Posterior vena cava (tissue), 2 donors: ENCODE measurements at places on chromosomes 7 and 10. TPM values are rescaled to one million over a fixed set of nuclear protein-coding genes. Genes with fewer than 3 reads are reported as not detected.

GRCh38 chr10:113047963-113048781 is 98.1 kb downstream of the TCF7L2 start:
- DNase-seq = no peak

GRCh38 chr10:99630433-99630832 is 10.2 kb upstream of the SLC25A28 start:
- no peak for DNase-seq

DNA sequence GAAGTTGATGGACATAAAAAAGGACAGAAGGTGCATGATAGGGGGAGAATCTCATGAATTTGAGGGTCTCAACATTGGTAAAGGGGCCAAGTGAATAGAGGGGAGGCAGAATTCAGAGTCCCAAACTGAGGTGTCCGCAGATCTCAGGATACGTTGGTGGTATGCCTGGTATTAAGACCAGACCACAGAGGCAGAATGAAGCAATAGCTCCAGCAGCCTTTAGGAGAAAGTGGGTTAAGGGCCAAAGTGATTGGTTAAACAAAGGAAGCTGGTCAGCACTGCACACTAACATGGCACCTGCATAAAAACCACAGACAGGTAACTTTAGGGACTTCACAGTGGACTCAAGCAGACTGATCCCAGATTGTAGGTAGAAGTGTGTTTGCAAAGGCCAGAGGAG is 37.5 kb downstream of the MEST start:
- no peak for DNase-seq

GRCh38 chr7:1961701-1962276 is 271.0 kb downstream of the MAD1L1 start:
- DNase-seq = no peak

DNA sequence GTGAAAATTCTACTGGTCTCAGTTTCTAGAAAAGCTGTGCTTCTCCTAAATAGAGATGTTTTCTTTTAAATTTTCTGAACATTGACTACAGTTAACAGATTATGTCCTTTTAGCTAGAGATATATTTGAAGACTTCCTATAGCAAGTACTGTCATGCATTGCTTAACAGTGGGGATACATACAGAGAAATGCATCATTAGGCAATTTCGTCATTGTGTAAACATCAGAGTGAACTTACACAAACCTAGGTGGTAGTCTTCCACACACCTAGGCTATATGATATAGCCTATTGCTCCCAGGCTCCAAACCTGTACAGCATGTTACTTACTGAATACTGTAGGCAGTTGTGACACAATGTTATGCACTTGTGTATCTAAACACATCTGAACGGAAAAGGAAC is 28.5 kb downstream of the PIK3CG start:
- no peak for DNase-seq

DNA sequence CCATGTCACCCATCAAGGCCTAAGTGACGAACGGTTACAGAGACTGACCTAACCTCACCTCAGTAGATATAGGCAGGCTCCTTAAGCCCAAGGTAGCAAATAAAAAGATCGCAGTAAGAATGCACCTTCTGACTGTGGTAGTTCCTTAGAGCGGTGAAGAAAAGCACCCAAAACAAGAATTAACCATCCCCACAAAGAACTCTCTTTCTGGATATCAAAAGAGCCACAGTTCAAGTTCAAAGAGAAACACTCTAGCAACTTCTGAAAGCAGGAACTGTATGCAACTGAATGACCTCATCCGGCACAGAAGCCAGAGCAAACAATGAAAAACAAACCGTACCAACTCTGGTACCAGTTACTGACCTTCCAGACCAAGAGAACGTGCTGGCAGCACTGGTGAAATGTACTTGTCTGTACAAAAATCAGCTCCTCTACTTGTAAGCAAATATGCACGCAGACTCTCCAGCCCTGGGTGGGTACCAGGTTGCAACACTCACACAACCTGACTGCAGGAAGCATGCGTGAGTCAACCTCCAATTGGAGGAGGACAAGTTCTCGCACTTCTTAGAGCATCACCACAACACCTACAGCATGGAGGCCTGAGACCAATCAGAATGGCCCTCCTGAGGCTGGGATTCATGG is 202.7 kb downstream of the FAM107B start:
- no peak for DNase-seq

ZNF503 gene
- 27.9 TPM for total RNA-seq

DNA sequence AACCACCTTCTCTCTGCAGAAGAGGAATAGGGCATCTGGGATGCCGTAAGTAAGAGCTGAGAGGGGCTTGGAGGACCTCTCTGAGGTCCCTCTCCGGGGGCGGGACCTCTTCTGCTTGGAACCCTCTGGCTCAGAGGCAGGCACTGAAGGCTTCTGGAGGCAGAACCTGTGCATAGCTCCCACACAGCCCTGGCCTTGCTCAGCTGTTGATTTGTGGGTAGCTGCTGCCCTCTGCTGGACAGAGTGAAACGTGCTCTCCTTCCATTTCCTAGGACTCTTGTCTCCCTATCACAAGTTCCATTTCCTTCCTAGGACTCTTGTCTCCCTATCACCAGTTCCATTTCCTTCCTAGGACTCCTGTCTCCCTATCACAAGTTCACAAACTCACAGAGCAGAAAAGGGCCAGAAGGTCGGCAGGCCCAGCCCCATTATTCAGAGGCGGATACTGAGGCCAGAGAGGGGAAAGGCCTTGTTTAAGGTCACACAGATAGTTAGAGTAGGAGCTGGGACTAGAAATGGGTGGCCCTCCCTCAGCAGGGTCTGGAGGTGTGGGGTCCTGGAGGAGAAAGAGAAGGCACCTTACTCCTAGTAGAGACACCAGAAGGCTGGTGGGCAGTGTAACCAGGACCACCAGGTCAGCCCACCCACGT is 30.3 kb upstream of the GARS1 start:
- DNase-seq = peak; percentile 93

DNA sequence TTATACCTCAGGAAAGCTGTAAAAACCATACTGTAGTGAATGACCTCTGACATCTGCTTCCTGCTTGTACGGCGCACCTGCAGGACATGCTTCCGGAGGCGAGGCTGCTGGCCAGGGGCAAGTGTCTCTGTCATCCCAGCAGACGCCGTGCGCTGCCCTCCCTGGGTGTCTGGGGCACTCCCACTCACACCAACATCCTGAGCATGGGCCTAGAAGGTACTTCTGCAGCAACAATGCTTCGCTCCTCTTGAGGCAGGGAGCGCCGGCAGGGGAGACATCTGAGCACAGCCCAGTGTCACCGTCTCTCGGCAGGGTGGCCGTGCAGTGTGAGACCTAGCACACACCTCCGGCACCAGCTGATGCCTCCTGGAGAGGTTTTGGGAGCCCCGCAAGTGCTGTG is 269.2 kb downstream of the MAD1L1 start:
- peak; percentile 62 for DNase-seq

DNA sequence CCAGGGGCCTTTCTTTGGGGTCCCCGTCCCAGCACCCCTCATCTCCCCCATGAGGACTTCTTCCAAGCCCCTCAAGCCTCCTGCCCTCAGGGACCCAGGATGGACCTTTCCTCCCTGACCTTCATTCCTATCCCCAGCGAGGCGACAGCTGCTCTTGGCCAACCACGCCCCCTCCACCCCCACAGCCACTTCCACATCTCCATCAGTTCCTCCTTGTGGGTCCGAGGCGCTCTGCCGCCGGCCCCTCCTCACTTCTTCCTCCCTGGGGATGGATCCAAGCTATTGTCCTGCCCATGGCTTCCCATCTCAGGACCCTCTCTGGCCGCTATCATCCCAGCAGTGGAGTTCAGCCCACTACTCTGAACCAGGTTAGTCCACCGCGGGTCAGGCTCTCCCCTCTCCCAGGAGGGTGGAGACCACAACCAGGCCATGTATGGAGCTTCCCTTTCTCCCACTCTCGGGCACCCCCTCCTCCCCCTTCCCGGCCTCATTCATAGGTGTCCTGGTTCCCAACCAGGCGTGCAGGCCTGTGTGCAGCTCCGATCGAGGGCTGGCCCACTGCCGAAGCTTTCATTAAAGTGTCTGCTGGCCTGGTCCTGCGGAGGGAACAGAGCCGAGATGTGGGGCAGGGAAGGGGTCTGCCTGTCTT is 1.7 kb upstream of the SH2B2 start:
- DNase-seq = peak; percentile 89

DNA sequence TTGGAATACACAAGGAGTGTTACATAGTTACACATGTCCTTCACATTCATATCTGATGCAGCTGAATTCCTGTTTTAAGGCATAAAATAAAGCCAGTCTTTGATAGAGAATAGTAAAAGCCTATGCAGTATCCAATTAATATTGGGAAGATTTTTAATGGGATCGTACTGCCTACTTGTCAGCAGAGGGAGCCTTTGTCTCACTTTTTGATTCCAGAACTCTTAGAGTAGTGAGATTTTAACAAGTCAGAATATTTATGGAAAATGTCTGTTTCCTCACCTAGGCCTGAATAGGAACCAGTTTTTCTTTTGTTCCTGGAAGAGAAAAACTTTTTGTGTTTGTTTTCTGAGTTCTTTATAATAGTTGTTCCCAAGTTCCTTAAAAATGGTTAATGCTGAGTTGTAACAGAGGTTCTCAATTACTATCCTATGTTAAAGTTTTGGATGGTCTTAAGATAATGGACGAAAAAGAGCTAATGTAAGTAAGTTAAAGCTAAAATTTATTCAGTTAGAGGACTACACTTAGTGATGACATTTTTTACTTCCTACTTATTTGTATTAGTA is 114.0 kb downstream of the BBS9 start:
- no peak for DNase-seq

DNA sequence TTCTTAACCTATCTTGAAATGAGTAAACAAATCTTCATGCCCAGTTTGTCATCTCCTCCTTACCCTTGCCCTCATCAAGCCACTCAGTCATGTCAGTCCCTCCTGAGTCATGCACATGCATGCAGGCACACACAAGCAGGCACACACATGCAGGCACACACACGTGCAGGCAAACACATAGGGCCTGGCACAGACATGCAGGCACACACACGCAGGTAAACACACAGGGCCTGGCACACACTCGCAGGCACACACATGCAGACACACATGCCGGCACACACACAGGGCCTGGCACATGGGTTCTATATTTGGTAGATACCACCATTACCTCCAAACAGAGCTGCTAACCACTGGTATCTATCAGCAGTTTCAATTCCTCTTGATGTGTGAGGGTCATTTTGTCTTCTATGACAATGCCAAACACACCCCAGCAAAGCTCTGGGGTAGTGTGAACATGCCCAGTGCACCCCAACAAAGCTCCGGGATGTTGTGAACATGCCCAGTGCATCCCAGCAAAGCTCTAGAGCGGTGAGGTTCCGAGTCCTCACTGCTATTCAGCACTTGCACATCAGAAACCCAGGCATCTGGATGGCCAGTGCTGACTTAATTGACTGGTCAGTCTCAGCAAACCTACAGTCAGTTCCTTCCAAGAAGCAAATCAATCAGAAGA is 563.8 kb downstream of the PTPRN2 start:
- DNase-seq = no peak

DNA sequence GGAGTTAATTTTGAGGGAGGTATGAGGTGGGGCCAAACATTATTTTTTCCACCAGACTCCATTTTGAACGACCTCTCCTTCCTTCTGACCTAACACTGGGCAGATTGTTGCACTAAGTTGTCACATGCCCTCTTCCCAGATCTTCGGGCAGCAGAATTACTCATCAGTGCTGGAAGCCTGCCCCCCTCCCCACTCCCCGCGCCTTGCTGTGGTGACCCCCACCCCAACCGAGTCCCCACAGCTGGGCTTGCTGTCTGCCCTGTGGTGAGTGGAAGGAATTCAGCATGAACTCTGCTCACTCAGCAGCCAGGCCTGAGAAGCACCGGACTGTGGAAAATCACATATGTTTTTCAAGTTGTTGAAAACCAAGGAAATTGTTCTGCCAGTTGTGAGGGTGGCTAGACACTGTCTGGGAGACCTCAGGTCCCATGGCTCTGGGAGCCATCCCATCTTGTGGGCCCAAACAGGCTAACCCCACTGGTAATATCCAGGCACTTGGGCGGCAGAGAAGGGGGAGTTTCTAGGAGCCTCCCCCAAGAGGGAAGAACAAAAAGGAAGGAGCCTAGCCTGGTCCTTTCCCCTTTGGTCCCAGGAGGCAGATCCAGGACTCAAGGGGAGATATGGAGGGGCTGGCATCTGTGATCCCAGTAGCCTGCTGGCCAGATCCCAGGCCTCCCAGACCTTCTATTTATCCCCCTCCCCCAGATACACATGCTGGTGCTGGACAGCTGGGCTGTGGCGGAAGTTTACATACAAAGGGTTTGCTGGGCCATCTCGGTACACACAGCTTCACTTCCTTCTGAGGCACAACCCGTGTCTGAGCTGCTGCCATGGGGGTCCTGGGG is 3.5 kb upstream of the AEBP1 start:
- DNase-seq = no peak

DNA sequence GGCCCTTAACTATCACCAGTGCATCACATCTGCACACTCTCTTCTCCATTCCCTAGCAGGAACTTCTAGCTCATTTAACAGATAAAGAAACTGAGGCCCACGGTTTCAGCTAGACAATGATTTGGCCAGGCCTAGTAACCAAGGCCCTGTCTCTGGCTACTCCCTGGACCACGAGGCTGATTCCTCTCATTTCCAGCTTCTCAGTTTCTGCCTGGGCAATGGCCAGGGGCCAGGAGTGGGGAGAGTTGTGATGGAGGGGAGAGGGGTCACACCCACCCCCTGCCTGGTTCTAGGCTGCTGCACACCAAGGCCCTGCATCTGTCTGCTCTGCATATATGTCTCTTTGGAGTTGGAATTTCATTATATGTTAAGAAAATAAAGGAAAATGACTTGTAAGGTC is 13.5 kb downstream of the AQP1 start:
- DNase-seq = no peak

GRCh38 chr10:15558136-15558535 is 161.6 kb downstream of the ITGA8 start:
- no peak for DNase-seq

DNA sequence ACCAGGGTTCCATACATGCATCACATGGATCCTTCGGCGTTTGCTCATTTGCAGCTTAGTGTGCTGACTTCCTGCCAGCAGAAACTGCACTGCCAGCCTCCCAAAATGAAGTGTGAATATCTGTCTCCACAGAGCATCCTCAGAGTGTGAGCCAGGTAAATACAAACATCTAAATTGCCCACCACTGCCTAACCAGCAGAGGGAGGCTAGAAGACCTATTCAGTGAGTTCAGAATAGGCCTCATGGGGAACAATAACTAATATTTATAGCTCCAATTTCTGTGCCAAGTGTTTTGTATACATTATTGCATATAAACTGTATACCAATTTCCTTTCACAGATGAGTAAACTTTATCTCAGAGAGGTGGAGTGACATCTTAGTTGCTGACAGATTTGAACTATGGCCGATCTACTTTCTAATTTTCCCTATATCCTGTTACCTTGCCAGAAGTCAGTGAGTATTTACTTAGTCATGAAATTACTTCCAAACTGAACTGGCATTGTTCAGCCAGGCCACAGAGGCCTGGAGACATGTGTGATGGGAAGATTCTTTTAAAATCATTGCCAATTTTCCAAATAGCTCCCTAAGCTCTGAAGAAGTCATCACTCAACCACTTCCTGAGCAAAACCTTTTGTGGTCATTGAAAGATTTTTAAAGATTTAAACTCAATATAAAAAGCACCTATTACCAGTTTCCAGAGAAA is 926.5 kb upstream of the GHITM start:
- no peak for DNase-seq

- DNase-seq = no peak
These were observed 369.0 kb downstream of the MAGI2 start for GRCh38 chr7:79084423-79084822.
